ENCODE measurements at places on chromosomes 16 and 17. TPM values are rescaled to one million over a fixed set of nuclear protein-coding genes. Genes with fewer than 3 reads are reported as not detected.

GJD3 gene
- total RNA-seq, result 0.53 TPM

MT4 gene
- not detected for total RNA-seq

RASL10B gene
- 0.51 TPM for total RNA-seq

CEP295NL gene
- 0.13 TPM for total RNA-seq

DNA sequence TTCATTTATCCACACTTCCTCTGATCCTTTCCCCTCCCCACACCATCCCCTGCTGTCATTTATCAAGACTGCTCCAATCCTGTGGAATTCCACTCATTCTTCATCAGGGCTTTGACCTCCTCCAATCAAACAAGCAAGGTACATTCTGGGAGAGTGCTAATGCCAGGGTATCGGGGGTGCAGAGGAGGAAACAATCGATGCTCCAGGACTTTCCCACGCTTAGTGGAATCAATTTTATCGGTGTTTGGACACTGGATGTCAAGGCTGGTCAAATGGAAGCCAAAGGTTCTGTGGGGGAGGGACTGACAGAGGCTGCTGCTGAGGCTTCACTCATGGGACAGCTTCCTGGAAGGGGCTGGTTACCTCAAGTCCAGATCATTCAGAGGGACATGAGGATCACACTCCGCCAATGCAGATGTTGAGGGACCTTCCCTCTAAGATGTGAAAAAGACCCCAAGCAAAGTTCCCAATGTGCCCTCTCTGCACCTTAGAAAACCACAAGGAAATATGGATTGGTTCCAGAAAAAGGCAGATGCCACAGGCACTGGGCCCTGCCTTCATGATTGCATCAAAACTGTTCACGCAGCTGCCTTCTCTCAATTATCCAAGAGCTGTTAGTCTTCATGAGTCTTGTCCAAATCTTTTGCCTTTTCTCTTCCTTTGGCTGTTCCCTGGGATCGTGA lies 44.7 kb upstream of the SOX9 start:
- no peak for DNase-seq

GRCh38 chr17:61635913-61636432 lies 45.0 kb upstream of the NACA2 start:
- DNase-seq, result peak; percentile 49

DNA sequence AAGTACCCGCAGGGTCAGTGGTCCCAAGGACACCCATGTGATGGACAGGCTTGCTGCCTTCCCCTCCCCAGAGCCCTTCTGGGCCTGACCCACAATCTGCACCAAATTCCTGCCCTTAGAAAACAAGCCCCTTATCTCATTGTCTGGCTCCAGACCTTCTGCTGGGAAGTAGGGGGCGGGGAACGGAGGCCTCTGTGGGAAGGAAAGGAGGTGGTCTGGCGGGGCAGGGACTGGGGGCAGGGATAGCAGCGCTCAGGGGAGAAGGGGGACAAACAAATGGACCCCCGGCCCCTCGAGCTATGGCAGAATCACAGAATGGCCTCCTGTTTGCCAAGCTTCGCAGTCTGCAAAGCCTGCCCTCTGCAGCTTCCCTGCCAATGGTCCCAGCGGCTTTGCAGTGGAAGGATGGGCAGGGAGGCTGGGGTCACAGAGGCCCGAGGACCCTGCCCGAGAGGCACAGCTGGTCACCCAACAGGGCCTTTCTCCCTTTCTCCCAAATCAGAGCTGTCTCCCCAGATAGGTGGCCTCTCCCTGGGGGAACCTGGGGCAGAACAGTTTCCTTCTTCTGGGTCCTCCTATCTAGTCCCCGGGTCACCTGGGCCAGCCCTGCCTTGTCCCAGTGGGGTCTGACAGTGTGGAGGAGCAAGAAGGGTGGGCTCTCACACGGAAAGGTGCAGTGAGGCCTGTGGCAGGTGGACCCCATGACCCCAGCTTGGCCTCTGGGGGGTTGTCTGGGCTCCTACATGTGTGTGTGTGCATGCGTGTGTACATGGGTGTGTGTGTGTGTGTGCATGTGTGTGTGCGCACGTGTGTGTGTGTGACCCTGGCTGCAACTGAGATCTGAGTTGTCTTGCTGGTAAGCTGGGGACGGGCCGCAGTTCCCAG lies 25.5 kb downstream of the TMEM235 start:
- DNase-seq, result no peak

DNA sequence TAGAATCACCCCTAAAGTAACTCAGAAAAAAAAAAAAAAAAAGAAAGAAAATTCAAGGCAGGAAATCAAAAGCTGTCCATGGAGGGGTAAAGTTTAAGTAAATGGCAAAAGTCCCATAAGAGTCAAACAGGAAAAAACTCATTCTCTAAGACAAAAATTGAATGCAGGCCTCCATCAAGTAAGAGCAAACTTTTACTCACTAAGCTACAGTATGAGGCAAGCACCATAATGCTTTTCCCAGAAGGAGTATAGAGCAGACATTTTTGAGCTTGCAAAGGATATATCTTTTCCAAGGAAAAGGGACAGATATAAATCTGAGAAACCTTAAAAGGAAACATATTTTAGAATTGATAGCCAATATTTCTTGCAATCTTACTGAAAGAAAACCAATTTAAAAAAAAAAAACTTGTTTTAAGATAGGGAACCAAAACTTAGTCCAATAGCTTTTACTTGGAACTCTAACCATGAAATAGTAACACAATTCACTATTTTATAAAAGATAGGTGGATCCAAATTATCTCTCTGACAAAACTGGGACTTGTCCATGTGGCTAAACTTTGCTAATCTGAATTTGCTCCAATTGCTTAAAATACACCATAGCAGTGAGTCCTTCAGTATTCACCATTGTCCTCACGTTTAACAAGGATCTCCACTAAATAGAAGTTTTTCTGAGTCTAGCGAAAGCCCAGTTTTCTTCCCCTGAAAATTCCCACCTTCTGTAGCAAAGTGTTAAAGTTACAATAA lies 99.8 kb downstream of the CDH11 start:
- no peak for DNase-seq

DNA sequence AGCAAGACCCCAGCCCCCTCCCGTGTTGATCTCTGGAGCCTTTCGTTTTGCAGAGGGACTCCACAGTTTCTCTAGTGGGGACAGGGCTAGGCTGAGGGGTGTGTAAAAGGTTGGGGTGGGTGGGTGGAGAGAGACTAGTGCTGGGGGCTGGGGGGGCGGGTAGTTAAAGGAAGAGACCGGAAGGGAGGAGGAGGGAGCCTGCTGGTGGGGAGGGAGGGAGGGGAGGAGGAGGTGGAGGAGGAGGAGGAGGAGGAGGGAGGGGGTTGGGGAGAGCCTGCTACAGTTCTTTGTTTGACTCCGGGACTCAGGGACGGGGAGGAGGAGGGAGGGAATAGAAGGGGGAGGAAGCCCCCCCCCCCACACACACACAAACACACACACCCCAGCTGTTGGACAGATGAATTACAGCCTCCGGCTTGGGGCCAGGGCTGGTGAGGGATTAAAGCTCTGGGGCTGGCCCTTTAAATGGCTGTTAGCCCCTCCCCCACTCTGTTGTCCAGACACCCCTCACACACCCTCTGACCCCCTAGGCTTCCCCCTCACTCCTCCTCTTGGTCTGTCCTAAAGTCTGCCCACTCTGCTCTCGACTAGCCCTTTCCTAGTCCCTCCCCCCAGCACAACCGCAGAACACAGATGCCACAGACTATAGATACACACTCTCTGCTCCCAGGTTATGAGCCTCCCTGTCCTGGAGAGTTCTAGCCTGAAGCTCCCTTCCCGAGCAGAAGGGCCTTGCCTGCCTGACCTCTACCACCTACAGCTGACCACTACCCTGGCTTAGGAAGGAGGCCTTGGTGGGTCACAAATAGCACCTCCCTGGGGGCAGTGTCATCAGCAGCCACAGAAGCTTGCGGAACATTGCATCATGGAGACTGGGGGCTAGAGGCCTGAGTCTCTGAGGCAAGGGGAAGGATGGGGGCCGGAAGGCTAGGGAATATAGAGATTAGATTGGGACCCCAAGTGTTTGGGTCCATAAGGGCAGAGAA lies 4.4 kb downstream of the KDM6B start:
- DNase-seq, result no peak

DNA sequence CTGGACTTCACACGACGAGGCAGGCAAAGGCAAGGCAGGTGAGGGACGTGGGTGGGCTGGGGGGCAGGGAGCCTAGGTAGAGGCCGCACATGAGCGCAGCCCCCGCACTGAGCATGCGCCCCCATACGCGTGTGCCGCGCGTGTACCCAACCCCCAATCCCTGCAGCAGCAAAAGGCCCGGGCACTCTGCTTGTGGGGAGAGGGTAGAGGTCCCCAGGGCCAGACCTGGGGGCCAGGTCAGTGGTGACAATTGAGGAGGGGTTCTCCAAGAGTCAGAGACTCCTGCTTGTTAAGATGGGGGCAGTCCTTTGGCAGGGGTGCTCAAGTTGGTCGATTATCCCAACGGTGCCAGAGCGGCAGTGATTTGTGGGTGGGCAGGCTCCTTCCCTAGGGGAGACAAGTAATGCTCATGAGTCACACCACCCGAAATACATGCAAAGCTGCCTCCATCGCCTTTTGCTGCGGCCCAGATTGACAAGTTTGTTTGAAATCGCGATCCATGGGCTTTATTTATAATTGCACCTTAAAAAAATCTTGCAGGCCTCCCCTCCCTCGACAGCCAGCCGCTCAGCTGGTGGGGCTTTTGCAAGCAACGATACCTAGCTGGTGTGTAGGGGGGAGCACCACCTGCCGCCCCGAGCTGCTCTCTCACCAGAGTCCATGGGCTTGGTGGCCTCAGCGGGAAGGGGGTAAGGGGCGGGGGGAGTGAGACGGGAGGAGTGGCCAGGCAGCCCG lies 1.1 kb upstream of the GIT1 start:
- peak; percentile 59 for DNase-seq

DNA sequence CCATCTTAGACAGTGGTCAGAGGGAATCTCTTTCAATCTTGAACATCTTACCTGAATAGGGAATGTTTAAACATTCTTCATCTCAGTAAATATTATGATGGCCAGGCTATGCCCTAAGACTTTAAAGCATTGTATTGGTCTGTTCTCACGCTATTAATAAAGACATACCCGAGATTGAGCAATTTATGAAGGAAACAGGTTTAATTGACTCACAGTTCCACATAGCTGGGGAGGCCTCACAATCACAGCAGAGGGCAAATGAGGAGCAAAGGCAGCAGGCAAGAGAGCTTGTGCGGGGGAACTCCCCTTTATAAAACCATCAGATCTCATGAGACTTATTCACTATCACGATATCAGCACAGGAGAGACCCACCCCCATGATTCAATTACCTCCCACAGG lies 55.3 kb upstream of the SOX9 start:
- peak; percentile 29 for DNase-seq

DNA sequence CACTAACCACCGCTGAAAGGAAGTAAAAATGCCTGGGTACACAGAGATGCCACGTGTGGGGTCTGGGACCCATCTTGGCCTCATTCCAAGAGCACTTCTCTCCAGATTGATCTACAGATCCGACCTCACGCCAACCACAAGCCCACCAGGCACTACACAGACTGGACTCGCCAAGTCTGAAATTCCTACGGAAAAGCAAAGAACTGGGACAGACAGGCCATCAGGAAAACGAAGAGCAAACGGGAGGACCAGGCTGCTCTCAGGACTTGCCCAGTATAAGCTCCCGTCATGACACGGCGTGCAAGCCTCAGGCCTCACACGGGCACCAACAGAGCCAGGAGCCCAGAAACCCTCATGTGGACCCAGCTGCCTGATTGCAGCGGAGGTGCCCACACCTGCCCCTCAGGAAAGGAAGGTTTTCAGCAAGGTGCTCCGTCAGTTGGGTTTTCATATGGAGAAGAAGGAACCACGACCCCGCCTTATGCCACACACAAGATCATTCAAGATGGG lies 20.1 kb upstream of the C16orf95 start:
- no peak for DNase-seq

GRCh38 chr17:57874434-57875289 lies 24.8 kb upstream of the MRPS23 start:
- peak; percentile 48 for DNase-seq

- peak; percentile 91 for DNase-seq
Measured at GRCh38 chr17:62963296-62963695, 2.7 kb upstream of the TANC2 start.

DNA sequence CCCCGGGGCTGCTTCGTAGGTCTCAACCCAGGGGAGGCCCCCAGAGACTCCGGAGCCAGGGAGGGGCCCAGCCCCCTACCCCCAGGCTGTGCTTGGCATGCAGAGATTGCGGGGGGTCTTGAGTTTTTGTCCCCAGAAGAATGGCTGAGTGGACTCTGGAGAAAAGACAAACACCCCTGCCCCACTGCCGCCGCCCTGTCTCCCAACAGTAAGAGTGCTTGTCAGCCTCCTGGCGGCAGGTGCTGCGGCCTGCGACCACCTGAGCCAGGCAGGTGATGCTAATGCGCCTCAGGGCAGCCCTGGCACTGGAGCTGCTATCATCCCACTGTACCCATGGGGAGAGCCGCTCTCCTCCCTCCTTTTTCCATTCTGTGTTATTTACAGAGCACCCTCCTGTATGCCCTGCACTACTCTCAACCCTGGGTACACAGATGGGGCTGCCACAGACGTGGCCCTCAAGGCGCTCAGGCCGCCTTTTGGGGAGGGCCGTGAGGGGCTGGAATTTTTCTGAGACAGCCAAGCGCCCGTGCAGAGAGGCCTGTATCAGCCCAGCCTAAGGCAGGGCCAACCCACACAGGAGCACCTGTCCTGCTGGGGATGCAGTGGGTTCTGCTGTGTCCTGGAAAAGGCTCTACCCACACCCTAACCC lies 2.6 kb upstream of the IL17C start:
- no peak for DNase-seq

DNA sequence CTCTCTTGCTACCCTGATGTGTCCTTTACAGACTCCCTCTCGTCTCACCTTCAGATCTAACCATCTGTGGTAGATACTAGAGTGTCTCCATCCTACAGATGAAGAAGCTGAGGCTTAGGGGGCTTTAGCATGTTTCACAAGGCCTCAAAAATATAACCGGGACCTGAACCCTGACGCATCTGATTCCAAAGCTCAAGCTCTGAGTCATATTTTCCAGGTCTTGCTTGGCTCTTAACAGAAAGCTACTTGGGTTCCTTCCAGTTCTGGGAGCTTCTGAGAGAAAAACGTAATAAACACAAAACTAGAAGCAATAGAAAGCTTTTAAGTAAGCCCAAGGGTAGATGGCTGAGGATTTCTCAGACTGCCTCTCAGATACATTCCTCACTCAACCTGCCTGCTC lies 224.3 kb upstream of the EEF2KMT start:
- DNase-seq, result no peak

GRCh38 chr17:12627177-12627629 lies 38.5 kb upstream of the MYOCD start:
- DNase-seq, result peak; percentile 98

- DNase-seq, result peak; percentile 49
Measured at GRCh38 chr17:70552230-70552981, 383.1 kb downstream of the KCNJ2 start.
